NCI-H460 (cell line): ENCODE measurements at places on chromosomes 7 and 10. TPM values are rescaled to one million over a fixed set of nuclear protein-coding genes. Genes with fewer than 3 reads are reported as not detected.

Gene MSANTD7
- total RNA-seq = 12.6 and 13.3 TPM in 2 replicates

Gene SYNPO2L
- not detected in 2 replicates for total RNA-seq

Gene SPDYE18
- 0.40 TPM in 1 of 2 replicates, not detected in the other for total RNA-seq

Gene AFAP1L2
- total RNA-seq = 0.06 TPM in 1 of 2 replicates, not detected in the other

Gene NEUROD6
- total RNA-seq = not detected in 2 replicates

Gene TAS2R4
- total RNA-seq = 1.2 and 1.3 TPM in 2 replicates

Gene AKR1D1
- not detected in 2 replicates for total RNA-seq

Gene ITIH2
- not detected in 2 replicates for total RNA-seq

Gene CHAT
- total RNA-seq = not detected in 2 replicates
